CD8-positive, alpha-beta memory T cell (primary cell): ENCODE measurements at places on chromosomes 2 and 18. TPM values are rescaled to one million over a fixed set of nuclear protein-coding genes. Genes with fewer than 3 reads are reported as not detected.

The INO80D gene
- total RNA-seq = 22.4 TPM

The SPATA3 gene
- not detected for total RNA-seq

DNA sequence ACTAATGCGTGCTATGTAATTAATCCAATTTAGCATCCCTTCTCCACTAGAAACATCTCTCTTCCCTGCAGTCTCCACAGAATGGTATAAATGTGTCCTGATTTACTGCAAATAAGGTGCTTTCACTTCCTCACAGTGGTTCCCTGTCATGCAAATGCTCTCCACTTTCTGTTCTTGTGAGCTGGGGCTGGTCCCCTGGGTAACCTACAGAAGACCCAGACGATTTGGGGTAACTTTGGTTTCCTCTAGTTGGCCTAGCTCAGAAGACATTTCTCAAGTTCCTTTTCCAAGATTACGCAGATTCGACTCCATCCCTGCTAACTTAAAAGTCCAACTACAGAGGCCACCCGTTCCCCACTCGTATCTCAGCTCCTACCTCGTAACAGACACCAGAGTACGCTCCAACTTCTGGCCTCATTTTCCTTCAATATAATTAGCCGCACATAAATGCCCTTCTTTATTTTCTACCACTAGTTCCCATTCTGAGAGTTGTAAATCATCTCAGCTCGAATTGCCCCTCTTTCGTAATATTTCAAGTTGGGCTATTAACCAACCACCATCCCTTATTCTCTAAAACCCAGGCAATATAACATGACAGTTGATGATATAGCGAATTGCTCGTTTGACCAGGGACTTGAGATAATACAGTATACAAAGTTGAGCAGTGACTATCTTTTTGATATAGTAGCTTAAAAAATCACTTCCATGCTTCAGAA lies 28.8 kb upstream of the NEDD4L start:
- no peak for DNase-seq
- no peaks in the 10 kb centered on the region for H3K4me1 ChIP-seq
- H3K27ac ChIP-seq = no peak overlapping the region
- H3K36me3 ChIP-seq = no peaks in the 10 kb centered on the region
- no peak overlapping the region for H3K4me3 ChIP-seq

The STARD6 gene
- not detected for total RNA-seq

DNA sequence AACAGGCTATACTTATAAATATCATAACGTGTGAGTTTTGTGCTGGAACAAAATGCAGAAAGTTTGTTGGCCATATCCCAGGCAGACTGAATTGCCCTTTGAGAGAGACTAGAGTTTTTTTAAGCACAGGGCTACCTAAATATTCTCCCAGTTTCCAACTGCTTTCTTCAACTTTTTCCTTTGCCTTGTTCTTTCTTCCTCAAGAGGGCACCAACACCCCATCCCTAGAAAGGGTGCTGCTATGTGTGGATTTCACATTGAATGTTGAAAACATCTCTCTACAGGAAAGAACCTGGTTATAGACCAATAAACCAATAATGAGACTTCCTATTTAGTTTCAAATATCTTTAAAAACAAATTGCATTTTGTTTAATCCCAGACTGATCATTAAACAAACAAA lies 87.9 kb downstream of the ICOS start:
- H3K27me3 ChIP-seq = no peaks in the 10 kb centered on the region
- H3K36me3 ChIP-seq = no peaks in the 10 kb centered on the region
- H3K4me3 ChIP-seq = no peak overlapping the region
- no peaks in the 10 kb centered on the region for H3K4me1 ChIP-seq
- H3K27ac ChIP-seq = no peak overlapping the region

DNA sequence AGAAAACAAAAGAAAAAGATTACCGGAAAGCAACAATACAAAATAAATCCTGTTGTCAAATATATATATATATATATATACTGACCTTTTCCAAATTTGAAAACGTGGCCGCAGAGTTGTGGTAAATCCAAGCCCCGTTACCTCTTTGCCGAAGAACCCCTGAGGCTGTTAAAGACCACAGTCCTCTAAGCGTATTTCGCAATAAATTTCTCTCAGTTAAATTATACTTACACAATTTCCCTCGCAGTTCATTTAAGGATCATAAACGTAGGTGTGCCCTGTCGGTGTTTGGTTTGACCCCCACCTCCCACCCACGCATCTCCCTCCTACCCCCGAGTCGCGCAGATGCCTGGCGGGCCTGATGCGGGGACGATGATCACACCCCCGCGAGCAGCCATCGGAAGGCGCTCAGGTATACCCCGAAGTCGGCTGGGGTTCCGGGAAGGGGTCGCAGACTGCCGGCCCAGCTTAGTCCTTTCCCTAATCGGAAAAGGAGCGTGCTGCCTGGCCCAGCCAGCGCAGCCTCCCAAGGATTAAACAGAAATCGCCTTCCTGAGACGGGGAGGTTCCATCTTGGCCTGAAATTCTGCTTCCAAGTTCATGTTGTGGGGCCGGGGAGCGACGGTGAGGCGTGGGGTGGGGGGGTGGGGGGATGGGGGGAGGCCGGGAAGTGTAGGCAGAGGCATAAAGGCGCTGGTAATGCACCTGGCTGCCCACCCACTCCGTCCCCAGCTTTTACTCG lies 2.9 kb upstream of the MEIS1 start:
- no peak overlapping the region for H3K27ac ChIP-seq
- peaks cover 4% of the 10 kb centered on the region for H3K4me1 ChIP-seq
- H3K4me3 ChIP-seq = no peak overlapping the region

The CRYGC gene
- total RNA-seq = not detected

GRCh38 chr18:57128220-57128932 lies 18.5 kb upstream of the BOD1L2 start:
- no peaks in the 10 kb centered on the region for H3K36me3 ChIP-seq
- no peak overlapping the region for H3K27ac ChIP-seq
- no peaks in the 10 kb centered on the region for H3K27me3 ChIP-seq

DNA sequence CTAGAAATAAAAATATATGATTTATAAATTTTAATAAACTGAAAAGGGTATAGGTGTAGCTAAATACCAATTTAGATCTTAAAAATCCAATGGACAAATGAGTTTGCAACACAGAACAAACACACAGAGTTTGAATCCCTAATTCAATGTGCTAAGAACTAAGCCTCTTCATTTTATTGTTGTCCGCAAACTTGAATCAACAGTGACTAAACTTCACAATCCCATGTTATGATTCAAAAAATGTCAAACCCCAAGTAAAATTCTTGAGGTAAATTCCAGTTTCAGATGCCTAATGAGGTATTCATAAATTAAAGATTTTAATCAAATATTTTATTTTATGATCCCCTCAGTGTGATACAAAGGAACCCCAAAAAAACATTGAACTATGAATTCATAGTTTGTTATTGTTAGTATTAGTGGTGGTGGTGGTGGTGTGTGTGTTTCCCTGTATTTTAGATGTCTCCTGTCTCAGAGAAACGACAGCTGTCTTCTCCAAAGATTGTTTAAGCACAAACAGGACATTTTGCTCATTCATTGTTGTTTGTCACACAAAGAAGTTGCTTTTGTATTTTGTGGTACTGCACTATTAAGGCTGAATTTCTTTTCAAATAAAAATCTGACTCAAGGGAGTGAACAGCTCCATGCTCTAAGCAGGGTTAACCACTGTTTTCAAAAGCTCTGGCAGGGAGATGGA lies 259.8 kb downstream of the OSR1 start:
- no peak for DNase-seq
- no peaks in the 10 kb centered on the region for H3K27me3 ChIP-seq
- H3K4me1 ChIP-seq = no peaks in the 10 kb centered on the region
- H3K27ac ChIP-seq = no peak overlapping the region
- H3K4me3 ChIP-seq = no peak overlapping the region
- H3K36me3 ChIP-seq = no peaks in the 10 kb centered on the region

- H3K27ac ChIP-seq = no peak within 1 kb of the TSS
- no peak within 1 kb of the TSS for H3K4me3 ChIP-seq
- peaks cover 3% of the 10 kb centered on the region for H3K27me3 ChIP-seq
These were observed at the start of gene CFAP221 for GRCh38 chr2:119544075-119544938. CFAP221 (plus strand) TSS chr2:119544449; CDS start chr2:119546132, 1,683 bp downstream.

DNA sequence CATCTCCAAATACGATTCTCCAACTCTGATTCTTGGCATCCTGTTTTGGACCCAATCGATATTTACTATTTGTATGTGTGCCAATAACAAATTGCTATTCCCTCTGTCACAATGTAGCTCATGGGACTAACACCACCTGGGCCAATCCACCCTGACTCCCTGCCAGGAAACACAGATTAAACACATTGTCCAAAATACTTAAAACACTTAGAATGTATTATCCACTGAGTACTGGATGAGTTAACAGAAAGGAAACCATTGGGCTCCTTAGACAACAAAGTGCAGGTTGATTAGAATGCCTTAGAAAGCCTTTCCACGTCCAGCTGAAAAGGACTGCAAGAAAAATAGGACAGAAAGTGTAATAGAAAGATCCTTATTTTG lies 79.4 kb upstream of the ARHGAP28 start:
- H3K4me1 ChIP-seq = no peaks in the 10 kb centered on the region
- no peaks in the 10 kb centered on the region for H3K36me3 ChIP-seq
- DNase-seq = no peak
- H3K27me3 ChIP-seq = no peaks in the 10 kb centered on the region
- no peak overlapping the region for H3K27ac ChIP-seq
- no peak overlapping the region for H3K4me3 ChIP-seq

DNA sequence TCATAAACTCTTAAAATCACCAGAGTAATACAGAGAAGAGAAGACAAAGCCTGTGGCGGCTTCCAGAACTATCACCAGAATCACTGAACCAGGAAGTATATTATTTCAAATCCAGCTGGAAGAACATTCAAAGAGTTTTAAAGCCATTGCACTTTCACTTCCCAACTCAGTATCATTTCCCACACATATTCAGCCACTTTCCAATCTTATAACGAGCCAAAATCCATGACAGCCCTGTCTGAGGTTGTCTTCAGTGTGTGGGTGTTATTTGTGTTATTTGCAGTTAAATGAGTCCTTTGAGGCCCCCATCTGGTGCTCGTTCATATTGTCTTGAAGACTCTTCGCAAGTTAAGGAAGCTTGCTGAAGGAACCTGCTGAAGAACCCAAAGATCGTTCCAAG lies 559.9 kb downstream of the TSN start:
- no peak overlapping the region for H3K27ac ChIP-seq
- H3K36me3 ChIP-seq = no peaks in the 10 kb centered on the region
- no peaks in the 10 kb centered on the region for H3K27me3 ChIP-seq
- H3K4me1 ChIP-seq = no peaks in the 10 kb centered on the region
- DNase-seq = no peak

- no peak overlapping the region for H3K4me3 ChIP-seq
- DNase-seq = no peak
- no peaks in the 10 kb centered on the region for H3K4me1 ChIP-seq
- H3K27ac ChIP-seq = no peak overlapping the region
- no peaks in the 10 kb centered on the region for H3K36me3 ChIP-seq
- H3K27me3 ChIP-seq = no peaks in the 10 kb centered on the region
These were observed 86.9 kb upstream of the FAM136A start for GRCh38 chr2:70388813-70389212.

The IL37 gene
- total RNA-seq = not detected

The SPP2 gene
- total RNA-seq = not detected

GRCh38 chr2:46963941-46964673 lies 48.5 kb upstream of the MCFD2 start:
- no peaks in the 10 kb centered on the region for H3K4me1 ChIP-seq
- H3K27ac ChIP-seq = no peak overlapping the region
- H3K27me3 ChIP-seq = no peaks in the 10 kb centered on the region
- no peaks in the 10 kb centered on the region for H3K36me3 ChIP-seq

- H3K4me3 ChIP-seq = no peak overlapping the region
- H3K27ac ChIP-seq = no peak overlapping the region
- H3K36me3 ChIP-seq = no peaks in the 10 kb centered on the region
- no peak for DNase-seq
These were observed 740.3 kb upstream of the RAB6C start for GRCh38 chr2:129239141-129239540.

DNA sequence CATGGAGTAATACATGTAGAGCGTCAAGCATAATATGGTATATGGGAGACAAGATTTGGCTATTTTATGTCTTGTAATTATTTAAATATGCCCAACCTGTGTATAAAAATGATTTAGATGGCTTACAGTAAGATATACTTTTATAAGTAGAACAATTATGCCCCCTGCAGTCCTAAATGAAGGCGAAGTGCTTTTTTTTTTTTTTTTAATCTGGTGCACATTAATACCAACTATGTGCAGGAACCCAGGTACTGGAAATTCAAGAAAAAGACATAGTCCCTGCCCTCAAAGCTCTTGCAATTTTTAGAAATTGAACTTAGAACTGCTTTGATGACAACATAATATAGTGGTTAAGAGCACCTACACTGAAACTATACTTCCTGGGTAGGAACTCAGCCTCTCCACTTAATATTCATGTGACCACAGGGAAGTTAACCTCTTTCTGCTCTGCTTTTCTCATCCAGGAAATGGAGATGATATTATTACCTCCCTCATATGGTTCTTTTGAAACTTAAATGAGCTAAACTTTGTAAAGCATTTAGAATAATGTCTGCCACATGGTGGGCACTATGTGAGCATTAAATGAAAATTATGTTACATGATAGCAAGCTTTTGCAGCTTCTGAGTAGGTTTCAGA lies 38.1 kb downstream of the AFTPH start:
- no peak overlapping the region for H3K4me3 ChIP-seq
- H3K27me3 ChIP-seq = no peaks in the 10 kb centered on the region
- H3K27ac ChIP-seq = no peak overlapping the region

The NDUFV2 gene
- total RNA-seq = 331 TPM

DNA sequence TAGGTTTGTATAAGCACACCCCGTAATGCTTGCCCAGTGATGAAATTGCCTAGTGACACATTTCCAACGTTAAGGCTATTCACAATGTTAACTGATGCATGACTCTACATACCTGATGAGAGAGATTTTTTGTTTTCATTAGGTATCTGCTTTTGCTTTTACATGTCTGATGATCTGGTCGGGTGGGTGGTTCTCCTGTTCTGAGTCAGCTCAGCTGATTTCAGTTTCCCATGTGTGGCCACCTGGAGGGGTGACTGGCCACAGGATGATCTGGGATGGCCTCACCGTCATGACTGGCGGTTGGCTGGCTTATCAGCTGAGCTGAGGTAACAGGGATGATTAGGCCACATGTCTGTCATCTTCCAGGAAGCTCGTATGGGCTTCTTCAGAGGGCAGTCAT lies 33.8 kb upstream of the ACYP2 start:
- H3K36me3 ChIP-seq = no peaks in the 10 kb centered on the region
- no peaks in the 10 kb centered on the region for H3K4me1 ChIP-seq
- DNase-seq = no peak
- H3K27me3 ChIP-seq = no peaks in the 10 kb centered on the region

DNA sequence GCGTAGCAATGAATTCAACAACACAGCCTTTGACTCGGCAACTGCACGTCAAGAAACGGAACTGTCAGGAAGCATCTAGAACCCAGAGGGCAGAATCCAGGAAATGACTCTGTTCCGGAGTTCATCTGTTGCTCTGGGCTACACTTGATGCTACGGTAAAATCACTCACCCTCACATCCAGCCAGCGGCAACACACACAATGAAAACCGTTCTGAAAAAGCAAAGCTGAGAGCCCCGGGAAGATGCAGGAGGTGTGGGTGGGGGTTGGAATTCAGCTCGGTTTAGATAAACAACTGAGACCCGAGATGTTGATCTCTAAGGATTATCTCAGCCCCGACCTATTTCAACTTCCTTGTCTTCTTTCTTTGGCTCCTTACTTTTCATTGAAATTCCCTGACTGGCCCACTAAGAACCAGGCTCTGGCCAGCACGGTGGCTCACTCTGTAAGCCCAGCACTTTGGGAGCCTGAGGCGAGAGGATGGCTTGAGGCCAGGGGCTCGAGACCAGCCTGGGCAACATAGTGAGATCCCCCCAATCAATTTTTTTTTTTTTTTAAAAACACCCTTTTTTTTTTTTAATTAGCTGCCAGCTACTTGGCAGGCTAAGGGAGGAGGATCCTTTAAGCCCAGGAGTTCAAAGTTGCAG lies 13.3 kb upstream of the RAB17 start:
- no peaks in the 10 kb centered on the region for H3K36me3 ChIP-seq
- peak; percentile 19 for DNase-seq
- peaks cover 20% of the 10 kb centered on the region for H3K4me1 ChIP-seq
- H3K27ac ChIP-seq = no peak overlapping the region
